ENCODE measurements at places on chromosomes 16 and 17.
A peak's percentile ranks its signal among the peaks of the same experiment; 100 is the strongest.

- peak; percentile 89 for DNase-seq
These were observed 45.8 kb upstream of the GAS7 start for GRCh38 chr17:10243883-10244844.

GRCh38 chr16:50533317-50533716, 14.9 kb upstream of the NKD1 start:
- DNase-seq, result no peak

DNA sequence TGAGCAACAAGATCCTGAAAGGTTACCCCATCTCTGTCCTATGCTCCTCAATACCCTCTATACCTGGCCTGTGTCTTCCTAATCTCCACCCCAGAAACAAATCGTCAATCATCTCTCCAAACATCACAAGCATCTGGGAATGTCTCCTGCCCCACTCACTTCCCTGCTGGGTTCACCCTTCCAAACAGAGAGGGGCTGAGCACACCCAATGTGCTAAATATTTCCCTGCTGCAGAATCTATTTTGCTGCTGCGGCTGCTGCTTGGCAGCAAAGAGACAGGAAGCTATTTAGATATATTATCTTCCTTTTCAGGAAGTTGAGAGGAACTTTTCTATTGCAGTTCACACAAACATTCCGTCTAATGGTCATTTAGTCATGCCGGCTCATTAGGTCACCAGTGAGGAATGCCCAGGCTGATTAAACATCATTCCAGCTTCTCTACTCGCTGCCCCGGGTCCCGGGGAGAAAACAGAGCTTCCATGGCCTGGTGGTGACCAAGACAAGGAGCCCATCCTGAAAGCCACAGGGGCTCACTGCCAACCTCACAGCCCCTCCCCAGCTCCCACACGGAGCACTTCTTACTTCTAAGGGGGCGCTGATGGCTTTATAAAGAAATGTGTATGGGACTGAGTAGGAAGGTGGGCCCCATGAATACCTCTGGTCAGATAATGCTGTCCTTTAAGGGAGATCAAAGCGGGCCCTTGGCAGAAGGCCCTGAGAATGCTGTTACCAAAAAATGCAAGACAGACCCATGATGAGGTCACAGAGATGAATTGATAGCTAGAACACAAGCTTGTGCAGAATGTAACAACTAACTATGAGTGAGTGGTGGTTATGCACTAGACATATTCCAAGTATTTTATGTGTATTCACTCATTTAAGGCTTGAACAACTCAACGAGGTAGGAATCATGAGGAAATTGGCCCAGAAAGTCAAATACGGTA, 218.3 kb downstream of the SOX9 start:
- DNase-seq, result peak; percentile 87

GRCh38 chr17:18860161-18860972, 2.4 kb downstream of the PRPSAP2 start:
- peak; percentile 27 for DNase-seq

GRCh38 chr17:76867578-76868175, 527 bp upstream of the MGAT5B start:
- peak; percentile 26 for DNase-seq

GRCh38 chr16:50263940-50264929, 2.1 kb upstream of the ADCY7 start:
- DNase-seq, result peak; percentile 73

DNA sequence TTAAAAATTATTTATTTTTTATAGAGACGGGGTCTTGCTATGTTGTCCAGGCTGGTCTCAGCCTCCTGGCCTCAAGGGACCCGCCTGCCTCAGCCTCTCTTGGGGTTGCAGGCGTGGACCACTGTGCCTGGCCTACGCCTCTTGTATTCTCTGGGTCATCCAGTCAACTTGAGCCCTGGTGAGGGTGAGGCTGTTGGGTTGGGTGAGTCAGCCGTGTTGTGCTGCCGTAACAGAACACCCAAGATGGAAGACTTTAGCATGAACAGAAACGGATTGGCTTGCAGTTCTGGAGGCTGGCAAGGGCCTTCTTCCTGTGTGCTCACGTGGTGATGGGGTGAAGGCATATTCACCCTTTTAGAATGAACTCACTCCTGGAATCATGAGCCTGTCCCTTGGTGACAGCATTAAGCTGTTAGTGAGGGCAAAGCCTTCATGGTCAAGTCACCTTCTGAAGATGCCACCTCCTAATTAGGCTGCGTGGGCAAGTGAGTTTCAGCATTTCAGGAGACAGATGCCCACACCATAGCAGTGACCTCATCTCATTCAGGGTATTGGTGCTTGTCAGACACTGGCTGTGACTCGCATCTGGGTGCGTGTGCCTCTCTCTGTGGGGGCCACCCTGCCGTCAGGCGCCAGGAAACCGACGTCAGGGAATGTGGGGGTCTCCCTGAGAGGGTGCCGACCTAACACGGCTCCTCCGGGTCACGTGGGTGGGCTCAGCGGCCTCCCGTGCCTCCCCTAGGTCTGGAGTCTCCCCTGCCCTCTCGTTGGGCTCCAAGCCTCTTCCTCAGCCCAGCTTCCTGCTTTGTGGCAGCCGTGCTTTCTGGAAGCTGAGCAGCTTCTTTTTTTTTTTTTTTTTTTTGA, 49.8 kb downstream of the WDR45B start:
- DNase-seq, result peak; percentile 88

DNA sequence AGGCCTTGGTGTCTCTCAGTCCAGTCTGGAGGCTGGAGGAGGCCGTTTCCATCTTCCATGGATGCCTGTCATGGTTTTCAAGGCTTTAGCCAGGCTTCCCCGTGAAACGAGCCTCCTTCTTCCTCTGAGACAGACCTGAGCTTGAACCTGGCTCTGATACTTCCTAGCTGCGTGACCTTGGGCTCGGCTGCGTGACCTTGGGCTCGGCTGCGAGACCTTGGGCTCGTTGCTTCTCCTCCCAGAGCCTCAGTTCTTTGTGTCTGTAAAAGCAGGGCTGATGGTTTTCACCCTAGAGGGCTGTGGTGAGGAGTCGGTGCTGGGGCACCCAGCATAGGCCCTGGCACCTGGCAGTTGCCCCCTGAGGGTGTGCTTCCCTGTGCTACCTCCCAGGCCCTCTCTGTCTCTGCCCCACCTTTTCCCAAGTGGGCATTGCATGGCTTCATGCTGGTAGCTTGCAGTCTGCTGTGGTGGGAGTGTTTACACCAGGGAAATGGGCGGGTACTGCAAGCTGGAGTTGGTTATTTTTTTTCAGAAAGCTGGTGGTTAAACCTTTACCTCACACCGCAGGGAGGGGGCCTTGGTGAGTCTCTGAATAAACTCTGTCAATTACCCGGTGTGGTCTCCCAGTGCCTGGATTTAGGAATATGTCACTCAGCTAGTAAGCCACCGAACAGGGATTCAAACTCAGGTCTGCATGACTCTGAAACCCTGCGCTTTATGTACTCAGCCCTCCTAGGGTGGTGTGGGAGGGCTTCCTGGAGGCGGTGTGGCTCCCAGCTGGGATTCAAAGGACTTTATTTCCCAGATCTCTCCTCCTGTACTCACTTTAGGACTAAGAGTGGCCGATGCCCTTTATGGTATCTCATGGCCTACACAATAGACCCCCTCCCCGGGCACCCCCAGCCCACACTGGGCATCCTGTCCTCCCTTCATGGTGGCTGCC, 129.0 kb upstream of the CIBAR2 start:
- DNase-seq, result no peak

- no peak for DNase-seq
These were observed 560 bp downstream of the EFNB3 start for GRCh38 chr17:7705269-7706255.

GRCh38 chr16:85436207-85436606, 176.9 kb upstream of the GSE1 start:
- no peak for DNase-seq

DNA sequence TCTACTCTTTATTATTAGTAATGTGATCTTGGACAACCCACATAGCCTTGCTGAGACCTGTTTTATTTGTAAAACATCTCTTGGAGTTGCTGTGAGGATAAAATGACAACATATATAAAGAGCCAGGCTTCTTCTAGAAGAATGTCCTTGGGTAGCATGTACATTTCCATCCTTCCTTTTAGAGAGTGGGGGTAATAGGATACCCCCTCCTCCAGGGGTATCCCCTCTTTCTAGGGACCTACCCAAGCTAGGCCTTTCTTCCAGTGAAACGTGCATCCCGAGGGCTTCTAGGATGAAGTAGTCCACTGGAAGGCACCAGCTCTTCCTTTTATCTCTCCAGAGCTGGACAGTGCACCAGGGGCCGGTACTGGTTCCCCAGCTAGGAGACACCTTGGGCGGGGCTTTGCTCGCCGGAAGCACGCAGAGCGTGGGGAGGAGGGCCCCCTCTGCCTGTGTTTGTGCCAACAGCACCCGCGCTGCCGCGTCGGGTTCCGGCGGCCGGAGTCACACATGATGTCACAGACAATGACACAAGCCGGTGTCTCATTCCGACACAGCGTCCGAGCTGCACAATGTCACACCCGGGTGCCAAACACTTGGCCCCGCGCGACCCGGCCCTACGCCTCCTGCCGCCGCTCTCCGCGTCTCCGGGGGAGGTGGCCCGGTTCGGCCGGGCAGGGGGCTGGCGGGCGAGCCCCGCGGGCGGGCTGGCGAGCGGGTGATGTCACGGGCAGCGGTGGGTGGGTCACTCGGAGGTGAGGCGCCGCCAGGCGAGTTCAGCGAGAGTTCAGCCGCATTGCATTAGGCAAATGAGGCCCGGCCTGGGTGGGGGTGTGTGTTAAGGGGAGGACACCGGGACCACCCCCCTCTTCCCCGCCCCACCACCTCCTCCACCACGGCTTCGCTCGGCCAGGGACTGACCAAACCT, 23.4 kb downstream of the GJD3 start:
- DNase-seq, result peak; percentile 58

GRCh38 chr17:66228887-66229782, at the start of gene APOH:
TSS of gene APOH (minus strand) at chr17:66229415. CDS start at chr17:66229379, 36 bp downstream.
- no peak for DNase-seq

GRCh38 chr16:69479775-69480174, 55.4 kb downstream of the CYB5B start:
- DNase-seq, result no peak

- DNase-seq, result peak; percentile 37
These were observed 3.6 kb downstream of the PNMT start for GRCh38 chr17:39671651-39672521.

DNA sequence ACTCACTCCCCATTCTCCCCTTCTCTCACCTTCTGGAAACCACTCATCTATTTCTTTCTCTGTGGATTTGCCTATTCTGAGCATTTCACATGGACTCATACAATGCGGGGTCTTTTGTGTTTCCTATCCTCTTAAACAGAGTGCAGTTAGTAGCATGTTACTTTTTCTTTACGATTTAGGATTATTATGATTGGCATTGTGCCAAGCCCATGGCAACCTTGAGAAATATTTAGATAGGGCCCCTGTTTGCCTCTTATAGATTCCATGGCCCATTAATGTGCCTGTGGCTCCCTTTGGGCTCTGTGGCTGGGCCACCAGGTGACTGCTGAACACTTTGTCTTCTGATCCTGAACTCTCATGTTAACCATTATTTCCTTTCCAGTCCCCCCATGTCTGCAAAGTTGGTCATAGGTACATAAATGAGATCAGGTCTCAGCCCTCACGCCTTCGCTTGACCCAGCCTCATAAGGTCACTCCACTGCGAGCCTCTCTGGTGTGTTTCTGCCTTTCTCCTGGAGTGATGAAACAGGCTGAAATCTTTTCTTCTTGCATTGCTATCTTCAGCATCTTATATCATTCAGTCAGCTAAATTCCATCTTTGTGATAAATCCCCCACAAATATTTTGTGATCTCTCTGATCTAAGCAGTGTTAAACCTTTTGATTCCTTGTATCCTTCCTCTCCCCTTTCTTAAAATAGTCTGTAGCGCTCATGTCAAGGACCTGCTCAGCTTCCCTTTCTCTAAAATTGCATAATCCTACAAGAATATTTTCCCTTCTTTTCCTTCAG, 44.0 kb downstream of the MYH3 start:
- peak; percentile 57 for DNase-seq

DNA sequence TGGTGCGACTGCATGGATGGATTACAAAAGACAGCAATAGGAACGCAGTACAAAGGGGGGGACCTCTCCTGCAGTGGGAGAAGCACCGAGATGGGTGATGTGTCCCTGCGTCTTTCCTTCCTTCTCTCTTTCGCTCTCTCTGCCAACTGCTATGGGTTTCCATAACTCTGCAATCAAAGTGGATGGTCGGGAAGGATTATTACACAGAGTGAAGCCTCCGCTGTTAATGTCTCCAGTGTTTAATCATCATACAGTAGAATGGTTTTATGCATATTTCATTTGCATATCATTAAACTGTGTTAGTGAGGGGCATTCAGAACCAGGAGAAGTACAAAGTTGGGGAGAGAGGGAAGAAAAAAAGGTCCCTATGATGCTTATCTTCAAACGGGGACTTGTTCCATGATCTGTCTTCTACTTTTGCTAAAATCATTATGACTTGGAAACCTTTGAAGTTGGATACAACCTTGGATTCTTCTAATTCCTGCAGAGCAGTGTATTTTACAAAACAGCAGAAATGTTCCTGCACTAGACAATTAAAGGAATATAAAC, 255.9 kb upstream of the PMFBP1 start:
- no peak for DNase-seq

- DNase-seq, result no peak
These were observed 64.9 kb downstream of the PLD6 start for GRCh38 chr17:17141279-17141678.

- DNase-seq, result peak; percentile 79
These were observed 31.5 kb downstream of the ANKFY1 start for GRCh38 chr17:4232168-4232813.

GRCh38 chr16:65142276-65142675, 20.4 kb upstream of the CDH11 start:
- peak; percentile 18 for DNase-seq

DNA sequence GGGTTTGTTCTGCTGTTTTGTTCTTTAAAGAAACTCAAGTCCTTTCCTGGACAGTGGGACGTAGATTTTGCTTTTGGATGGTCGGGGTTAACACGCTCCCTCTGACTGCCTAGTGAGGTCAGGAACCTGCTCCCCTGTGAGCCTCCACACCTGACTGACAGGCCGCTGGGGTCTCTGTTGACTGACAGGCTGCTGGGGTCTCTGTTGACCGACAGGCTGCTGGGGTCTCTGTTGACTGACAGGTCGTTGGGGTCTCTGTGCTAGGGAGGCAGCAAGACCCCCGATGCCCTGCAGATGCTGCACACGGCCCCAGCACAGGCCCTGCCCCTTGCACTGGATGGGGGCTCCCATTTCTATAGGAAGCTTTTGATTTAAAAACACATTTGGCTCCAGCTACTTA, 33.5 kb downstream of the LMF1 start:
- no peak for DNase-seq

- DNase-seq, result no peak
These were observed 16.4 kb upstream of the HERPUD1 start for GRCh38 chr16:56915336-56916119.
